ENCODE measurements at places on chromosomes 16 and 17.

- peak; percentile 67 for DNase-seq
Observed at GRCh38 chr16:1152651-1153259, at the start of gene CACNA1H. CACNA1H (plus strand) TSS chr16:1153106; CDS start chr16:1153738, 632 bp downstream.

DNA sequence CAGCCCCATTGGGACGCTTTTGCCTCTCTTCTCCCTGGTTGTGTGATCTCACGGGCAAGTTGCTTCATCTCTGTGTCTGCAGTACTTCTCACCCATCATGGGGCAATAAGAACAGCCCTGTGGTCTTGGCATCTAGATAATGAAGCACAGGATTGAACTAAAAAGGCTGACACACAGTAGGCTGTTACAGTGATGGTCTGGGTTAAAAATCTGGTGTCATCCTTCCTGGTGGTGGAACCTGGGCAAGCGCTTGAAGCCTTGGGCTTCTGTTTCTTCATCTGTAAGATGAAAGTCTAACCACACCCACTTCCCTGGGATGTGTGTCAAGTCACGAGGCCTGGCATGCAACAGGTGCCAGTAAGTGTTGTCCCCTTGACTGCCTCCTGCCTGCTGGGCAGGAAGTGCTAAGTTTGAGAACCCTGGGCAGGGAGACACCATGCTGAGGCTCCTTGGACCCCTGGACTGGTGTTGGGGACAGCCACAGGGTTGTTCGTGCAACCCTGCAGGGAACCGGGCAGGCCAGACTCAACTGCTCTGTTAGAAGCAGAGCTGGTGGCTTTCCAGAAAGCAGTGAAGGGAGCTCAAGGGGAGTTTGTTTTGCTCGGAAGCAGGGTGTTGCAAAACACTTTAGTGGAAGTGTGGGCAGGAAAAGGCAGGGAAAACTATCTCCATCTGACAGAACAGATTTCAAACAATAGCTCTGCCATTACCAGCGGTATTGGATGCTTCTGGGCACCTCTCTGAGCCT is 5.9 kb upstream of the MAP2K3 start:
- peak; percentile 68 for DNase-seq

DNA sequence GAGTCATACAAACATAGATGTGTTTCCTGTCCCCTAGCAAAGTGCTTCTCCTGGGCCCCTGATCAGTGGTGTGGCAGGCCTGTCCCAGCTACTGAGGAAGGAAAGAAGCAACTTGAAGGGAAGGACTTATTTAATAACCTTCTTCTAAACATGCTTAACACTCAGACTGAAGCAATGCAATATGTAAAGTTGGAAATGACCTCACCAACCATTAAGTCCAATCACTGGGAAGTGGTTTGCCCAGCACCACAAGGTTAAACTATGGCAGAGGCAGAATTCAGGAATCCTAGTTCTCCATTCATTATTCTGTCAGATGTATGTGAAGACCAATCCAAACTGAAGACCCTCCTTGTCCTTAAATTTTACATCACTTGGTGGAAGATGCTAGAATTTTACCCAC is 39.1 kb downstream of the CENPV start:
- no peak for DNase-seq

DNA sequence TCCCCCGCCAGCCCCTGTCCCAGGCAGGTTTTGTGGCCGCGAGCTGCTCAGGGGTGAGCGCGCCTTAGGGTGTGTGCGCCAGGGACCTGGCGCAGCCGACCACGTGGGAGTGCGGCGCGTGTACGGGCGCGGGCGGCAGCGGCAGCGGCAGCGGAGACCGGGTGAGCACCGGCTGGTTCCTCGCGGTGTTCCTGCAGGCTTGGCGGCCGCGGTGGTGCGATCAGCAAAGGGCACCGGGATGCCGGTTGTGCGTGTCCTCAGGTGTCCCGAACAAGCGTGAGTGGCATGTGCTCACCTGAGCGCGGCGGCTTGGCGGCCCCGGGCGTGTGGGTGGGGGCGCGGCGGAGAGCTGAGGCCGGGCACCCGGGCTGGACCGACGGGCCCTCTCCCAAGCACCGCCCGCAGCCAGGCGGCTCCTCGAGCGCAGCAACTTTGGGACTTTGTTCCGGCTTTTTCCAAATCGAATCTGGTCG is 381 bp upstream of the HSD11B2 start:
- DNase-seq: peak; percentile 15

GRCh38 chr17:80191865-80192661 is 22.2 kb downstream of the CARD14 start:
- no peak for DNase-seq

GRCh38 chr17:80220054-80220735 is at the start of the genes SGSH and SLC26A11:
SGSH (minus strand) TSS chr17:80220333; CDS start chr17:80220313, 20 bp downstream.
SLC26A11 (plus strand) TSS chr17:80220427; CDS start chr17:80221561, 1,134 bp downstream.
- peak; percentile 54 for DNase-seq

GRCh38 chr17:3768341-3768740 is 32.6 kb downstream of the ITGAE start:
- DNase-seq: no peak

DNA sequence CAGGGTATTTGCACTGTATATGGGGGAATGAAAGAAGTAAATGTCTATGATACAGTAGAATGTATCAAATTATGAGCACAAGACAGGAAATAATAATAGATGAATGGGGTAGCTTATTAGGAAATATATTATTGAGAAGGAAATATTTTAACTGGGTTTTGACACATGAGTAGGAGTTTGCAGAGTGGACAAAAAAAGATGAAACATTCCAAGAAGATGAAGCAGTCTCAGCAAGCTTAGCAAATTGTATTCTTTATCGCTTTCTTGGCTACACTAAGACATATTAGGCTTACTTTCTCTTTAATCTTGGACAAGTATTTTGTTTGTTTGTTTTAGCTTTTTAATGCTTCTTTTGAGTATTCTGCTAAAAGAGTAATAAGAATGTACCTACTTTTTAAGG is 1.3 kb upstream of the KRTAP4-9 start:
- DNase-seq: no peak

- DNase-seq: no peak
Observed at GRCh38 chr17:63365366-63366240, 80.5 kb downstream of the CYB561 start.

DNA sequence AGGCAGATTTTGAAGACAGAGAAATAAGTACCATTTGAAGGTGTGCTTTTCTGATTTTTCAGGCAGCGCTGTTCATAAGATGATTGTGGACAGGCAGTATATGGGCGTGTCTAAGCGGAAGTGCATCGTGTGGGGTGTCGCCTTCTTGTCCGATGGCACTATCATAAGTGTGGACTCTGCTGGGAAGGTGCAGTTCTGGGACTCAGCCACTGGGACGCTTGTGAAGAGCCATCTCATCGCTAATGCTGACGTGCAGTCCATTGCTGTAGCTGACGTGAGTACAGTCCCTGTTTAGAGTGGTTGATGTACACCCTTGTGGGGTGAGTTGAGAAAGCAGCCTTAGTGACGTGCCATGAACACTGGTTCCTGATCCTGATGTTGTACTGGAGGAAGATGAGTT is 10.7 kb downstream of the UTP4 start:
- no peak for DNase-seq

DNA sequence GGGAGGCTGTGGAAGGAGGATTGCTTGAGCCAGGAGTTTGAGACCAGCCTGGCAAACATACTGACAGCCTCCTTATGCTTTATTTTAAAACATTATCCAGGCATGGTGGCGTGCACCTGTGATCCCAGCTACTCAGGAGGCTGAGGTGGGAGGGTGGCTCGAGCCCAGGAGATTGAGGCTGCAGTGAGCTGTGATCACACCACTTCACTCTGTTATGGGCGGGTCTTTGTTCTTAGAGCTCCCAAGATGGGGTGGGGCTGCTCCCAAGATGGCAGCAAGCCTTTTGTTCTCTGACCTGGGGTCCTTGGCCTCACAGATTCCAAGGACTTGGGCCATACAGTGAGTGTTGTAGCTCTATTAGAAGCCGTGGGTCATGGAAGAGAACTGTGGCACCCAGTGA is 26.1 kb upstream of the ST6GALNAC2 start:
- no peak for DNase-seq

DNA sequence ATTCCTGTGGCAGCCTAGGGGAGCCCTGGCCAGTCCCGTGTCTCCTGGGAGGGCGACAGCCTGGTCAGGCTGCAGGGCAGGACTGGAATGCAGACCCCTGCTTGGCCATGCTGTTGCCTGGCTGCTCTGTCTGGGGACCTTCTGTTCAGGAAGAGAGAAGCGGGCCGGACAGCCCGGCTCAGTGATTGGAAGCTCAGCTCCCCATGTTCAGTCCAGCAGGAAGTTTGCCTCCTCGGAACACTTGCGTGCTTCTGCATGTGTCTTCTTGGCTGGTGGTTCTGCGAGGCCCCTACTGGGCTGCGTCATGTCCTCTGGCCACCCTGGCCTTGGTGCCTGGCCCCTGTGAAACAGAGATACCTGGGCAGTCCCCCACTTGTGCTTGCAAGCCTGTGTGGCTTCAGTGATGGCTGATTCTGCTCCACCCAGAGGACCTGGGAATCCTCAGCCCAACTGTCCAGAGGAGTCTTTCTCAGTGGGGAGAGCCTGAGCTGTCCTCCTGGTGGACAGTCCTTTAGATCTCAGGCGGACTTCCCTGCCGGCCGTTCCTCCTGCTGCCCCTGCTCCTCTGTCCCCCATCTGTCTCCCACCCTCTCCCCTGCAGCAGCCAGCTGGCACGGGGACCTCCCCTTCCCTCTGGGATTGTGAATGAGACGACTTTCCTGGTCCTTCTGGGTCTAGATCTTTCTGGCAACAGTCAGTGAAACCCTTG is 279.5 kb downstream of the SEC14L1 start:
- DNase-seq: no peak

DNA sequence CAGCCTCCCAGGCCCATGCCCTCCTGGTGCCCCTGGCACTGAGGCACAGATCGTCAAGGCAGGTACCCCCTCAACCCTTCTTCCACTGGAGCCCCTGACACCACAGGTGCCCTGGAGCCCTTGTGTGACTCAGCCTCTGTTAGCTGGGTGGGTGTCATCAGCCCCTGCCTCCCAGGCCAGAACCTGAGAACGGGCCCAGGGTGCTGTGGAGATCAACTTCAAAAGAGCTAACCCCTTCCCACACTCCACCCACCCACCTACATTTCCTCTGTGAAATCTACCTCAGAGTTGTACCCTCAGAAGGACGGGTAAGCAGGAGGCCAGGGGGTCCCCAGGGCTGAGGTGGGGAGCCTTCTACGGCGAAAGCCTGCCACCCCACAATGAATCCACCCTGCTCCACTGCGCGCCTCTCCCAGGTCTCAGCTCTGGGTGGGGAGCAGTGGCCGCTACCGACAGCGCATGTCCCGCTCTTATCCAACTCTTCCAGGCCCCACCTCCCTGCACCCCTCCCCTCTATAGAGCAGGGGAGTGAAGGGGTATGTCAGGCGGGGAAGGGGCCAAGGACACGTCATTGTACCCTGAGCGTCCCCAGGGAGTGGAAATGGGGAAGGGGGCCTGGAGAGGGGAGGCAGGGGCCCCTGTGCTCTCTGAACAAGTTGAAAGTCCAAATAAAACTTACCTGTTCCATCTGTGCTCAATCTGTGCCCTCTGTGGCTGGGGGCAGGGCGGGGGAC is 17.6 kb downstream of the TBKBP1 start:
- no peak for DNase-seq

GRCh38 chr16:48535831-48536613 is 74.0 kb downstream of the N4BP1 start:
- DNase-seq: no peak

DNA sequence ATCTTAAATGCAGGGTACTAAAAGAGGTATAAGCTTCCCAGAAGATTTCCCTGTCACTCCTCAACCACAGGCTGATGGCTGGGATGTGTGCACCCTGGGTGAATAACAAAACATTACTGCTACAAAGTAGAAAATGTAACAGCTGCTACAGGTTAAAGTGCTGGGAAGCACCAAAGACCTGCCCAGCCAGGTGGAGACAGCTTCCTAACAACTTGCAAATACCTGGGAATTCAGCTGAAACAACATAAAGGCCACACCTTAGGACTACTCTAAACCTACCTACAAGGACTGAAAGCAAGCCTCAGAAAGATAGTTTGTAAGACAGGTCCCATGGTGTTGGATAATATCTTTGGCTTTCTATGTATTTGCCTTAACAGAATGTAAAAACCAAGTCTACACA is 118.5 kb downstream of the CEP112 start:
- no peak for DNase-seq

- no peak for DNase-seq
Observed at GRCh38 chr17:78724544-78724943, 57.5 kb downstream of the CYTH1 start.

DNA sequence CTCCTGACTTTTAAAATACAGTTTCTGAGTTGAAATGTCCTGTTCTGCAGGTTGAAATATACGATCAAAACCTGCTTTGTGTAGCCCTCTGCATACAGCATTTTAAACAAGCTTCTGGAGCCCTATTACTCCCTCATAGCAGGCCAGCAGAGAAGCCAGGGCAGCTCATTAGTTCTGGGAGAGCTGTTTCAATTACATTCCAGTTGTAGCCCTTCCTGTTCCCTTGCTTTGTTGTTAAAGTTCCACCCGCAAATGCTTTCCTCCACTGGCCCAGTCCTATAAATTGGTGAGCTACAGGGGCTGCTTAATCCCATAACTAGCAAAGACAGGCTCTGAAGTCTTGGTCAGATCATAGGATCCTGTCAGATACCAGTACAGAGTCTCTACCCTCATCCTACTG is 162.5 kb downstream of the SLC39A11 start:
- DNase-seq: no peak

GRCh38 chr16:84459941-84460405 is 44.5 kb downstream of the MEAK7 start:
- no peak for DNase-seq

- DNase-seq: no peak
Observed at GRCh38 chr16:76976756-76977155, 214.2 kb upstream of the MON1B start.

GRCh38 chr17:41588126-41588810 is 1.6 kb upstream of the KRT14 start:
- DNase-seq: no peak

DNA sequence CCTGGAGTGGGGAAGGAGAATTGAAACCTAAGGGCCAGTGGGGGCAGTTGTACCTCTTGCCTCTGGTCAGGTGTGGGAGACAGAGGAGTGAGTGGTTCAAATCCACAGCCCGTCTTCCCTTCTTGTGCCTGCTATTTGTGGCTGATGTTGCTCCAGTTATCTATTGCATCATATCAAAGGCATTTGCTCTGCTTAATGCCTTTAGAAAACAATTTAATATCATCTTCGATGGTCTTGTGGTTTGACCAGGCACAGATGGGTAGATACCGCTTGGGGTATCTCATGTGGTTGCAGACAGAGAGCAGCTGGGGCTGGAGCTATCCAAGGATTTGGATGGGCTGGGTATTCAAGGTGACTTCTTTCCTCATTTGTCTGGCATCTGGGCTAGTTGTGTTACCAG is 376.1 kb upstream of the RBFOX1 start:
- DNase-seq: no peak

- no peak for DNase-seq
Observed at GRCh38 chr16:11253995-11254912, 1.8 kb downstream of the SOCS1 start.

DNA sequence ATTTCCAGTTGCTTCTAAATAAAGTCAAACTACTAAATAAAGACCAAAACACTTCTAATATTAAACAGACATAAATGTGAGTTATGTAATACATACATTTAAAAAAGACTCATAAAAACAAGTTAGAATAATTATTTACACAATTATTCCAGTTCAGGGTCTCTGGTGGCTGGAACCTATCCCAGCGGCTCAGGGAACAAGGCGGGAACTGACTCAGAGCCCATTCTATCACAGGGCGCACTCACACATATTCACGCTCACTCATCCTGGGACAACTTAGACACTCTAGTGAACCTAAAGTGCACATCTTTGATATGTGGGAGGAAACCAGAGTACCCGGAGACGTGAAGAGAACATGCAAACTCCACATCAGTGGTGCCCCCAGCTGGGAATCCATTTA is 25.0 kb downstream of the PLXDC1 start:
- DNase-seq: no peak

GRCh38 chr17:32664936-32665583 is 178.3 kb downstream of the CDK5R1 start:
- no peak for DNase-seq

- DNase-seq: no peak
Observed at GRCh38 chr17:52145476-52145875, 13.0 kb downstream of the CA10 start.
